ENCODE measurements at places on chromosomes 2 and 18.

DNA sequence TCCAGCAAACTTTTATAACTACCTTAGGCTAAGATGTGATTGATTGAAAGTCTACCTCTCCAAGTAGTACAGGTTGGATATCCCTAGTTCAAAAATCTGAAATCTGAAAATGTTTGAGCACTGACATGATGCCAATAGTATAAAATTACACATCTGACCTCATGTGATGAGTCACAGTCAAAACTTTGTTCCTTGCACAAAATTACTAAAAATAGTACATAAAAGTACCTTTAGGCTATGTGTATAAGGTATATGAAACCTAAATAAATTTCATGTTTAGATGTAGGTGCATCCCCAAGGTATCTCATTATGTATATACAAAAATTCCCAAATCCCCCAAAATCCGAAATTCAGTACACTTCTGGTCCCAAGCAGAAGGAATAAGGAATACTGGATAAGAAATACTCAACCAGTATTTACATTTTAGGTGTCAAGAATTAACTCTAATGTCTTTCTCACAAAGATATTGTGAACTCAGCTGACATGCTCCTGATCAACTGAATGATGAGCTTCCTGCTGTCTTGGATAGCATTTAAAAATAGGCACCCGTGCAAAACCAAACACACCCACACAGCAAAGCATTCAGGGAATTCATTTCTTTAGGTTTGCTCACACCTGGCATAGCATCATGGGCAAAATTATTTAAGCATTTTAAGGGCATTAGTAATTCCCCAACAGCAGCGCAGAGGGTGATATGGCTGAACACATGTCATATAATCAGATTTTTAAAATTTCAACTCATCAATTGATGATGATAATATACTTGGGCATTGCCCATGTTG lies 497.4 kb upstream of the MEIS1 start:
- no peak for DNase-seq

DNA sequence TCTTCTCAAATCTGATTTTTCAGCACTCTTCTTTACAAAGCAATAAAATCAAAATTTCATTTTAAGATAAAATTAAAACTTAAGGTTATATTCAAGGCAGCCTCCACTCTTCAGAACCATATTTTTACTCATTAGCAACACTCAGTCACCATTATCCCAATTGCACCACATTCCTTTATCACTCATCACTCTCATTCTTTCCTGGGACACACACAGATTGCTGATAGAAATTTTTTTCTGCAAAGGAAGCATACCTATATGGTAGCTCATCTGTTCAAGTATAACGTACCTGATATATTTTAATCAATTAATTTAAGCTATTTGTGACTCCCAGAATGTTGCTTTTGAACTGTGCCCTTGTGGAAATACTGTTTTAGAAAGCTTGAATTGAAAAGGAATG lies 1559.3 kb upstream of the ZEB2 start:
- no peak for DNase-seq

GRCh38 chr2:119691189-119691588 lies 12.2 kb downstream of the TMEM177 start:
- DNase-seq, result no peak

DNA sequence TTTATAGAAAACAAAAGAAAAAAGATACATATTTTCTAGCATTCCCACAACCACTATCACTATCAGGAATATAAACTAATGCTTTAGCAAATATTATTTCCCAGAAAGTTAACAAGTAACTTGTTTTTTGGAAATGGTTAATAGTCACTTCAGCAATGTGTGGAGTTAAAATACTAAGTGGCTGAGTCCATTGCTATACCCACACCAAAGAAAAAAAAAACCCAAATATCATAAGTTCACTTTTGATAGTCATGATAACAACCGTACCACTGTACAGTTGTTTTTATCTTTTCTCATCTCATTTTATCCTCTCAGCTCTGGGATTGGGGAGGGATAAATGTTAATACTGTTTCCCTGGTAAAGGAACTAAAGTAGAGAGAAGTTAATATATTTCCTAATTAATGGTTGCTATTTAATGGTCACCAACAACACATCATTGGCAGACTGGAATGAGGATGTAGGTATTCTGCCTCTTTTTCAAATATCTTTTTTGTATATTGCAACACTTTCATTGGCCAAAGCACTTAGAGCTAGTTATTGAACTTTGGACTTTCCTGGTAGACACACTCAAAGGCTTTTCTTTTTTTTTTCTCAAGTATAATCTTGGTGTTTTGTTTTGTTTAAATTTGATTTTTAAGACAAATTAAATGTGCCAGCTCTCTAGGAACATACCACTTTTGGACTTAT lies 18.4 kb upstream of the KANSL1L start:
- no peak for DNase-seq

DNA sequence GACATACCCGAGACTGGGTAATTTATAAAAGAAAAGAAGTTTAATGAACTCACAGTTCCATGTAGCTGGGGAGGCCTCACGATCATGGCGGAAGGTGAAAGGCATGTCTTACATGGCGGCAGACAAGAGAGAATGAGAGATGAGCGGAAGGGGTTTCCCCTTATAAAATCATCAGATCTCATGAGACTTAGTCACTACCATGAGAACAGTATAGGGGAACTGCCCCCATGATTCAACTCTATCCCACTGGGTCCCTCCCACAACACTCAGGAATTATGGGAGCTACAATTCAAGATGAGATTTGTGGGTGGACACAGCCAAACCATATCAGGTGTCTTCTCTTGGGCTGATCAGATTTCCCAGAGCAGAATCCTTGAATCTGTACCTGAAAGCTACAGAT lies 617.3 kb upstream of the ID2 start:
- no peak for DNase-seq

DNA sequence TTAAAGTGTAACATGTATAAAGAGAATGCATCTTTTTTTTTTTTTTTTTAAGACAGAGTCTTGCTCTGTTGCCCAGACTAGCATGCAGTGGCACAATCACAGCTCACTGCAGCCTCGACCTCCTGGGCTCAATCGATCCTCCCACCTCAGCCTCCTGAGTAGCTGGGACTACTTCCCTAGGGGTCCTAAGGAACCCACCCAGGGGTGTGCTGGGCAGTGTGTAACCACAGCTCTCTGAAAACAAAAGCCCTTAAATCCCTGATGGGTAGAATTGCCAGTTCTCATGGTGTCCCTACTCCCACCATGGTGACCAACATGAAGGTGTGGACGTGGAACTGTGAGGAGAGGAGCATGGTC lies 105.6 kb upstream of the ST3GAL5 start:
- no peak for DNase-seq

DNA sequence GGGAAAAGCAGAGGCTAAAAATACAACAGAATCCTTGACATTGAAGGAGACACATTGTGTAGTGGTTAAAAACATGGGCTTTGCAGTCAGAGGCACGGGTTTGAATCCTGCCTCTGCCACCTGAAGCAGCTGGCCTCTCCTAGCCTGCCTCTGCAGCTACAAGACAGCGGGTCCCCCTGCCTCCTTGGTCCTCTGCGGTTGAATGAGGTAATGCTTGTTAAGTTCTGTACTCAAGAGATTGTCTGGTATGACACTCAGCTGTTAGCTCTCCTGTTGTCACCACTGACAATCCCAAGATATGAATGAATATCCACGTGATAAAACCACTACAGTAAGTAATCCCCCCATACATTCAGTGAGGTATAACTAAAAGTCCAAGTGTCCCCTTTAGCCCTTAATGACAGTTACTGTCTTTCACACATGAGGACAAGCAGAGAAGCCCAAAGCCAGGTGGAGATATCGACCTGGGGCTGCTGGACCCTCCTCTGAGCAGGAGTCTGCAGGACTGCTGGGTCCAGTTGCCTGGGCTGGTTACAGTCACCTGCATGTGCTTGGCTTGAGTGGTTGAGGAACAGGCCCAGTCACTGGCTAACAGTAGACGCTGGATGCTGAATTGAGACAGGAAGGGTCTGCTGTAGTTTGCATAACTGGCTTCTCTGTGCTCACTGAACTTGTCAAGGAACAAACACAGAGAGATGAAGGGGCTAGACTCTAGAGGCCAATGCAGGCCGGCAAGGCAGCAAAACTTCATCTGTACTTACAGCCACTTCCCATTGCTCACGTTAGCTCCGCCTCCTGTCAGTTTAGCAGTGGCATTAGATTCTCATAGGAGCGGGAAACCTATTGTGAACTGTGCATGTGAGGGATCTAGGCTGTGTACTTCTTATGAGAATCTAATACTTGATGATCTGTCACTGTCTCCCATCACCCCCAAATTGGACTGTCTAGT lies 85.5 kb downstream of the TGFA start:
- no peak for DNase-seq

DNA sequence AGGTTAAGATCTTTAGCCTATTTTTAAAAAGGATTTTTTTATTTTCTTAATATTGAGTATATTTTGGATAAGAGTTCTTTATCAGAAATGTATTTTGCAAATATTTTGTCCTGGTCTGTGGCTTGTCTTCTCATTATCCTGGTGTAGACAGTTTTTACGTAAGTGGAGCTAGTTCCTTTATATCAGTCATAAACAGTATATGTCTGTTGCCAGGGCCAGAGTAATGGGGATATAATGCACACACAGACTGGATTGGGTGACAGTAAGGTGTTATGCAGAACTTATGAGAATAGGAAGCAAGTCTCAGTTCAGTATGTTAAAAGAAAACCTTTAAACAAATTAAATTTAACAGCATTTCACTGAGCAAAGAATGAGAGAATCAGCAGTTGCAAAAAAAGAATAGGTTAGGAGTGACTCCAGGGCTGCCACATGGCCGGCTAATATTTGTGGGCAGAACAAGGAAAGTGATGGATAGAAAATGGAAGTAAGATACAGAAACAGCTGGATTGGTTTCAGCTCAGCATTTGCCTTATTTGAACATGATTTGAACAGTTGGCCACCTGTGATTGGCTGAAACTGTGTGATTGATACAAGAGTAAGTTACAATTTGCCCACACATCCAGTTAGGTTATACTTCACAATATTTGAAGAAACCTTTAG lies 61.1 kb upstream of the ZNG1B start:
- DNase-seq, result no peak

DNA sequence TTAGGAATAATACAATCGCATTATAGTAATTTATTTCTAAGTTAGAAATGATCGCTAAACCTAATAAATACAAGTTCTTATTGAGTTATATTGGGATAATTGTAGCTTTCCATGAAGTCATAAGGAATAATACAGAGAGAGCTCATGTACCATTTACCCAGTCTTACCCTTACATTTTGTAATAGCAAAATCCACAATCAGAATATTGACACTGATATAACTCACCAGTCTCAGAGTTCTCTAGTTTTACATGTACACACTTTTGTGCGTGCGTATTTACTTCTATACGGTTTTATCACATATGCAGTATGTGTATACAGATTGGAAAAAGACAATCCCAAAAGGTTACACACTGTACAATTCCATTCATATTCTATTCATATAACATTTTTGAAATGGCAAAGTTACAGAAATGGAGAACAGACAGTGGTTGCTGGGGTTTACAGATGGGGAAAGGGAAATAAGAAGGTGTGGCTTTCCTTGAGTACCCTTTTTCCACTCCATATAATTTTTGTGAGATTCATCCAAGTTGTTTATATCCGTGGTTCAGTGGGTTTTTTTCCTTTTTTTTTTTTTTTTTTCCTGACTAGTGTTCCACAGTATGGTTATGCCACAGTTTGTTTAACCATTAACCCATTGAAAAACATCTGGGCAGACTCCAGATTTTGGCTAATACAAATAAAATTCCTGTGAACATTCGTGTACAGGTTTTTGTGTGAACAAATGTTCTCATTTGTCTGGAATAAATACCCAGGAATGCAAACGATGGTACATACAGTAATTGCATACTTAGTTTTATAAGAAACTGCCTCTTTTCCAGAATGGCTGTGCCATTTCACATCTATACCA lies 117.2 kb downstream of the HNMT start:
- no peak for DNase-seq

DNA sequence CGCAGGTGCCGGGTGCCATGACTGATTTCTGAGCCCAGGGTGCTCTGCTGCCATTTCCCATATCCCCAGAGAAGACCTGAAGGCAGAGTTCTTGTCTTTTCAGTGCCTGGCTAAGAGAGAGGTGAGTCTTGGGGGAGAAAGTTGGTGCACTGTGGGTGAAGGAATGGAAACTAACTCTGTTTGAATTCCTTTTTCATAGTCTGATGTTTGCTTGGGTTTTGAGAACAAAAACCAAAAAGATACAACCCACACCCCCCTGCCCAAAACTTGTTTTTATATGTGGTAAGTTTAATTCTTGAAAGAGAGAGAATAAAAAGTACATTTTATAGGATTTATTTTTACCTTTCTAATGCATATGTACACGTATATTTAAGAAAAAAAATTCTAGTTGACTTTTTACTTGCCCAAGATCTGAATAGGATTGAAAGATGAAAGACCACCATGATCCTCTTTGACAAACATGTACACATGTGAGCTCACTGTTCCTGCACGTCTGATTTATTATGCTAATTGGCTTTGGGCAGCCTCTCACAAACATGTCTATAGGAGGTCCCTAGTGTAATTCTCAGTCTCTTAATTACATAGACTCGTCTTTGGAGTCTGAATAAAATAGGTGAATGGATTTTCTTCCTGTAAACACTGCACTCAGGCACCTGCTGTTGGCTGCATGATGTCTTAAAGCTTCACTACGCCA lies 46.3 kb downstream of the ARL4C start:
- DNase-seq, result no peak

- no peak for DNase-seq
Observed at GRCh38 chr2:121721926-121722325, 14.7 kb downstream of the NIFK start.

Measured in head of caudate nucleus (tissue), 42 donors.